Airway epithelial cell (primary cell): ENCODE measurements at places on chromosomes 11 and 22. TPM values are rescaled to one million over a fixed set of nuclear protein-coding genes. Genes with fewer than 3 reads are reported as not detected.

Gene CEP164
- 17.6 and 24.0 TPM in 2 replicates for total RNA-seq

Gene SCGB1D2
- not detected in 2 replicates for total RNA-seq

Gene OR5D13
- not detected in 2 replicates for total RNA-seq

Gene OR4D5
- total RNA-seq = not detected in 2 replicates

Gene OR5A1
- not detected in 2 replicates for total RNA-seq

Gene KCNK7
- total RNA-seq = 2.9 and 5.2 TPM in 2 replicates

Gene OR10A2
- not detected in 2 replicates for total RNA-seq

Gene CEND1
- total RNA-seq = 0.07 TPM in 1 of 2 replicates, not detected in the other

Gene PLA2G6
- total RNA-seq = 6.3 and 8.8 TPM in 2 replicates

Gene RAPSN
- total RNA-seq = not detected in 2 replicates

Gene COMT
- total RNA-seq = 281 and 359 TPM in 2 replicates

Gene ROBO4
- total RNA-seq = 0.35 TPM in 1 of 2 replicates, not detected in the other

Gene KRTAP5-9
- not detected in 2 replicates for total RNA-seq

Gene KCNK4
- not detected in 2 replicates for total RNA-seq

Gene TSGA10IP
- total RNA-seq = not detected in 2 replicates

Gene TRIM44
- 18.3 and 23.6 TPM in 2 replicates for total RNA-seq

Gene FAM227A
- 0.98 and 2.6 TPM in 2 replicates for total RNA-seq

Gene C22orf42
- not detected in 2 replicates for total RNA-seq

Gene KRTAP5-11
- not detected in 2 replicates for total RNA-seq

Gene BIK
- 18.6 and 20.0 TPM in 2 replicates for total RNA-seq

Gene C2CD3
- 6.2 and 10.6 TPM in 2 replicates for total RNA-seq

Gene EFEMP2
- total RNA-seq = 12.8 and 27.5 TPM in 2 replicates

Gene CNIH2
- total RNA-seq = not detected in 2 replicates

Gene TRIM49B
- total RNA-seq = not detected in 2 replicates

Gene HORMAD2
- not detected in 2 replicates for total RNA-seq

Gene OR10A6
- total RNA-seq = not detected in 2 replicates

Gene FZD4
- 0.33 and 0.92 TPM in 2 replicates for total RNA-seq

Gene OR5B21
- not detected in 2 replicates for total RNA-seq

Gene MYRF
- 0.28 and 1.6 TPM in 2 replicates for total RNA-seq

Gene PGA5
- not detected in 2 replicates for total RNA-seq

Gene ZNRF3
- total RNA-seq = 5.9 and 8.3 TPM in 2 replicates
